ENCODE measurements at places on chromosomes 6 and 20. TPM values are rescaled to one million over a fixed set of nuclear protein-coding genes. Genes with fewer than 3 reads are reported as not detected.

DNA sequence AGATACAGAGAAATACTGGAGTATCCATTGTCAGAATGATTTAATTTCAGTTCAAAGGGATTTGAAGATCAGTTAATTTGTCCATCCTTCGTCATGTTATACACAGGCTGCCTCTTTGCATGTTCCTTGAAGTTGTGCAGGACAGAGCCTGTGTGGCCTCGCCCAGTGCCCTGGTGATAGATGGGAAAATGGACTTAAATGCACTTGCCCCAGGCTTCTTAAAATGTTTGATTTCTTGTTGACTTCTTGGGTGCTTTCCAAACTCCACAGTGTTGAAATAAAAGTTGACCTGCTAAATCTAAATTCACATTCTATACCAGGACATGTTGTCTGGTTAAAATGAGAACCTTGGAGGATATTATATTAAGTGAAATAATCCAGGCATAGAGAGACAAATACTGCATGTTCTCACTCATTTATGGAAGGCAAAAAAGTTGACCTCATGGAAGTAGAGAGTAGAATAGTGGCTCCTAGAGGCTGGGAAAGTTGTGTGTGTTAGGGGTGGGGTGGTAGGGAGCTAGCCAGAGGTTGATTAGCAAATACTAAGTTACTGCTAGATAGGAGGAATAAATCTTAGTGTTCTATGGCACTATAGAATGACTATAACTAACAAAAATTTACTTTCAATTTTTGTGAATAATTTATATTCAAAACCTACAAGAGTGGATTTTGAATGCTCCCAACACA lies 25.3 kb downstream of the MARCKS start:
- no peak for DNase-seq

The KCNQ2 gene
- total RNA-seq, result not detected

GRCh38 chr6:128567029-128567428 lies 46.6 kb upstream of the PTPRK start:
- no peak for DNase-seq

GRCh38 chr20:4681991-4682401 lies 39.7 kb upstream of the PRND start:
- no peak for DNase-seq

DNA sequence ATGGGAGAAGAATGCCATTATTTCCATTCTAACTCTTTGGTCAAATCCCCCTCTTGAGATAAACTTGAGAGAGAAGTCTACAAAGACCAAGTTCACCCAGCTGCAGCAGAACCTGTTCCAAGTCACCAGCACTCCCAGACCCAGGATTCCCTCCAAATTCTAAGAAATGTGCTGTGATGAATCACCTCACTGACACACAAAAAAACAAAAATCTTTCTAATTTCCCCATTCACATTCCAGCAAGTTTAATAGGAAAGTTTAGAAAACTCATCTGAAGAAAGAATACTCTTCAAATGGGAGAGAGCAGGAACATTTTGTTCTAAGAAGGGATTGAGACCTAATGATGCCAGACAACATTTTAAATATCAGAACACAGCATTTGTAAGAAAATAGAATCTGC lies 213.6 kb upstream of the PLCB4 start:
- DNase-seq, result no peak

- DNase-seq, result no peak
Observed at GRCh38 chr6:117870486-117871242, 36.4 kb upstream of the SLC35F1 start.

DNA sequence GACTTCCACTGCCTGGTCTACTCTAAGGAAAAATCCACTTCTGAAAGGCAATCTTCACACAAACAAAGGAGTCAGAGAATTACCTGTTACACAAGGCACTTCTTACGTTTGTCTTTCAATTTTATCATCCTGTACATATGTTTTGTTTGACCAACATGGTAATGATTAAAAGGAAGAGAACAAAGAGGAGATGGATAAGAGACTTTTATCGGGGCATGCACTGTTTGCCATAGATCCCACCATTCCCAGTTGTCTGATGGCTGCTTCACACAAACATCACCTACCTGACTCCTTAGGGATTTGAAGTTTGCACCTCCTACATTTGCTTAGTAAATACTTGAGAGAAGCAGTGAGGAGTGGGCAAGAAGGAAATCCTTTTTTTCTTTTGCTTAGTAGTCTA lies 87.1 kb downstream of the BFSP1 start:
- DNase-seq, result peak; percentile 1

The SRSF12 gene
- total RNA-seq, result 3.7 TPM

The UBE3D gene
- 4.8 TPM for total RNA-seq

DNA sequence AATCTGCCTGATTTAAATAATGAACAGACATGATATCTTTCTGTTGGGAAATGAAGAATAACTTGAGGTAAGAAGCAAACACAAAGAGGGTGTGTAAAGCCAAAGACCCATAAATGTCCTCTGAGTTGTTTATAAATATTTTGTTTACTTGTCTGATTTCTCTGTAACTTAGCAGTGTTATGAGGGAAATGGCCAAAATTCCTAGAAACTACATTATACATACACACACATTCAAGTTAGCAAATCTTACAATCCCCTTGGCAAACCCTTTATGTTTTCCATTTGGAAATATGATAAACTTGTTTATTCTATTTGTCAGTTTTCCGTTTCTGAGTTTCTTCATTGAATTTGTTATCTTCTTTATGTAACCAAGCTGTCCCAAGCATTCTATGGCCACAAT lies 81.4 kb upstream of the TCF21 start:
- no peak for DNase-seq

GRCh38 chr6:40722091-40722490 lies 134.9 kb upstream of the LRFN2 start:
- DNase-seq, result no peak

DNA sequence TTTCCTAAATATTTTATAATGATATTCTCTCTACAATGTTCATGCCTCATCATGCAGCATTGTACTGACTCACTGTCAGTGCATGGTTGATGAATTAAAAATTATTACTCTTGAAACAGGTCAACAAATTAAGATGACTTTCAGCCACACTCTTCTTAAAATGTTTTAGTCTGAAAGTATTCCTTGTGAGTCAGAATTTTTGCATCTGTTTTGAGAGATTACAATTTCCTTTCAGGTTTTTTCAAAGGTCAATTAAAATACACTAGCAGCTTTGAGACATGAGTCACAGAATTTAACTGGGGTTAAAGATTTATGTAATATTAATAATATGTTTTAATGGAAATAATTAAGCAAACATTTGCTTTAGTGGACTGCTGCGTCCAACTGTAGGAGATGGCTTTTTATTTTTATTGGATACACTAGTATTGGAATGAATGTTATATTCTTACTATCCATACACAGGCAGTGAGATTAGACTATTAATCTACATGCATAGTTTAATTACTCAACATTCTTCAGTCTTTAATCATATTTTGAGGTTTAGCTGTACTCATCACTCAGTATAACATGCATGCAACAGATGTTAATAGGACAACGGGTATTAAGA lies 9.7 kb downstream of the COL12A1 start:
- DNase-seq, result no peak

DNA sequence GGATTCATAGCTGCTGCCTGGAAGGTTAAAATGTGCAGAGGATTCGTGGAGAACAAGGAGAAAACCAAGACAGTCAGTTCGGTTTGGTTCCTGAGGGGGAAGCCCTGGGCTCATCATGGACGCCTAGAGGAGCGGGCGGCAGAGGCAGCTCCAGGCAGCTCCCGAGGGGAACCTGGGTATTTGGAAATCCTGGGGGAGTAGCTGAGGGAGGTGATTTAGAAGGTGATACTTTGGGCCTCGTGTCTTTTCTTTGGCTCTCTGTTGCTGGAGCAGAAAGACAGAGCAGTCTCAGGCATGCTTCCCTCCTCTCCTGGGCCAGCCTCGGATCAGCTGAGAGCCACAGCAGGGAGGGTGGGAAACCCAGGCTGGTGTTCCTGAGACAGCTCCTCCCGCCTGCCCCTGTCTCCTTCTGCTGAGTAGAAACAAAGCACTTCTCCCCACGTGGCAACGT lies 139.5 kb downstream of the DLL1 start:
- no peak for DNase-seq

The SAMD3 gene
- total RNA-seq, result 0.64 TPM

DNA sequence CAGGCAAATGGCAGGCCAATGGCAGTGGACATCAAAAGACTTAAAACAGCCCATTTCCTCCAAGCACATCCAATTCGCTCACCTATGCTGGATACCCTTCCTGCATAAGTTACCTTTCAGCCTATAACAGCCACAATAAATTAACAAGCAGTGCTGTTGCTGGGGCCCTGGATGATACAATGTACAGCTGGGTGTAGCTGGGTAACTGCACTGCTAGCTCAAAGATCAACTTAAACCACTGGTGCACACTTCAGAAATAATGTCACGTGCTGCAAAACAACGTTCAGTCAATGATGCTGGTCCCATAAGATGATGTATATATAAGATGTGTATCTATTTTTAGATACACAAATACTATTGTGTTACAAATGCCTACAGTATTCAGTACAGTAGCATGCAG lies 13.6 kb downstream of the IL20RA start:
- no peak for DNase-seq

DNA sequence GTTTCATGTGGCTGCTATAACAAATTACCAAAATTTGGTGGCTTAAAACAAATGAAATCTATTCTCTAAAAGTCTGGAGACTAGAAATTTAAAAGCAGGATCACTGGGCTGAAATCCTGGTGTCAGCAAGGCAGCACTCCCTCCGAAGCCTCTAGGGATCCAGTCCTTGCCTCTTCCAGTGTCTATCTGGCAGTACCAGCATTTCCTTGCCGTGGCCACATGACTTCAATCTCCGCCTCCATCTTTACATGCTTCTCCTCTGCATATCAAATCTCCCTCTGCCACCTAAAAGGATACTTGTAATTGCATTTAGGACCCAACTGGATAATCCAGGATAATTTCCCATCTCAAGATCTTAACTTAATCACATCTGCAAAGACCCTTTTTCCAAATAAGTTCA lies 30.2 kb downstream of the ARHGAP18 start:
- no peak for DNase-seq

The ZC3H12D gene
- total RNA-seq, result 0.21 TPM

The EDN3 gene
- total RNA-seq, result not detected

GRCh38 chr6:157974967-157975366 lies 6.7 kb upstream of the SYNJ2 start:
- DNase-seq, result no peak

DNA sequence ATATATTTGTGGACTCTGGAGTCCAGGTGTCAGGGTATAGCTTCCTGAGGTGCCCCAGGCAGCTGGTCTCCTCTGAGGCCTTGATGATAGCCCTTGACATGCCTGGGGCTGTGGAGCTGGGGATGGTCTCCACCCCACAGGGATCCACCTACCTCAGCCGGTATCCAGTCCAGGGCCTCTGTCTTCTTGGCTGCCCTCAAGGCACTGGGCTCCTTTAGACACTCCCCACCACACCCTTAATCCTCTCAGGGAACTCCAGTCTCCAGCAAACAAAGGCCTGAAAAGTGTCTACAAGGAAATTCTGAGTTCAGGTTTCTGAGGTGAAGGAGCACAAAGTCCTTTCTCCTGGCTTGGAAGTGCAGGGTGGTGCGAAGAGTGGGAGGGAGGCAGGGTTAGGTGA lies 44.6 kb upstream of the DDR1 start:
- no peak for DNase-seq

The MMP24OS gene
- total RNA-seq, result 120 TPM

- DNase-seq, result peak; percentile 80
Observed at GRCh38 chr6:33985313-33985751, 160.6 kb downstream of the GRM4 start.

DNA sequence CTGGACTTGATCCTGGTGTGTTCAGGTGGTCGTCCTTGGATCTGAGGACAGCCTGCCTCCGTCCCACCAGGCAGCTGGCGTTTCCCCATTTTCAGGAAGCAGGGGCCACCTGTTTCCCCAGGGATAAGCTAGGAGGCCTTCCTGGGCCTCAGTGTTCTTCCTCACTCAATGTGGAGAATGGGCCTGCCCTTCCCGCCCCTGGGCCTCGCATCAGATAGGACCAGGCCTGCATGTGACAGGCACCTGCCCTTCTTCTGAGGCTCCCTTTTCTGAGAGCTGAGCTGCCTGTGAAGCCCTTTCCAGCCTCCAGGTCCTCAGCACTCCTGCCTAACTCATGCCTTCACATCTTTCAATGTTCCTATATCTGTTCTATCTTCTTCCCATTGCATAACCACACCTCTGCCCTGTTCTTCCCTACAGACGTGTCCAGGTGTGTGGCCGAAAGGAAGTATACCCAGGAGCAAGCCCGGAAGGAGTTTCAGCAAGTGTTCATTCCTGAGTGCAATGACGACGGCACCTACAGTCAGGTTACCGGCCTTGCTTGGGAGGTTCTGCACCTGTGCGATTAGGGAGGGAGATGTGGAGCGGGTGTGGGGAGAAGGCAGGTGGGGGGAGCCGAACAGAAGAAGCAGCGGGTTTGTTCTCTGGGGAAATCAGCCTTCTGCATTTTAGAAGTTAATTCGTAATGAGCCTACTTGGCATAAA lies 85.1 kb downstream of the SMOC2 start:
- DNase-seq, result no peak

The PACSIN1 gene
- not detected for total RNA-seq

The POFUT1 gene
- total RNA-seq, result 52.7 TPM
